ENCODE measurements at places on chromosomes 1 and 21.
A peak's percentile ranks its signal among the peaks of the same experiment; 100 is the strongest.

GRCh38 chr1:22959545-22960360 is 12.9 kb downstream of the LACTBL1 start:
- DNase-seq: no peak

GRCh38 chr1:198604975-198605374 is 33.9 kb upstream of the PTPRC start:
- no peak for DNase-seq

- DNase-seq: no peak
Observed at GRCh38 chr1:38624336-38625039, 235.1 kb downstream of the RRAGC start.

GRCh38 chr1:210185063-210185462 is 47.5 kb upstream of the SERTAD4 start:
- DNase-seq: no peak

DNA sequence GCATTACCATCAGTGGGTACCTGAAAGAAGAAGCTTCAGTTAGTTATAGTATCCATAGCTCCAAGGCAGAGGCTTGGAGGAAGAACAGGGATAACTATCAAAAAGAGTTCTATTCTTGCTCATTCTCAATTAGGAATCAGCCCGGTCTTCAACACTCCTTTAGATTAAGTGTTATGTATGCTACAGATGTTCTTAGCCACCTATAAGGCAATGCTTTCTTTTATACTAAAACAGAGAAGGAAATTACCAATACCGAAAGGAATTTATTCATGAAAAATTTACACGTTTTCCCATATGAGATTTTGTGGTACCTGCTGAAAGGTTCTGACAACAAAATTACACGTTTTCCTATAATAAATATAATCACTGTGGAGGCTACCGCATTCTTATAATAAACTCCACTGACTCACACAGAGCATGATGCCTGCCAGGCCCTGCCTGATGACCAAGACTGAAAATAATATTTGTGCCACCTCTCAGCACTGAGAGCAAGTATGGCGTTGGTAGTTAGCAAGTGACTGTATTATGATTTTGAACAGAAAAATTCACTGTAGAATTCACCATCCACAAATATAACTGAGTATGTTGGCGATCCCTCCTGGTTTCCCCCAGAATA is 58.3 kb downstream of the APP start:
- peak; percentile 29 for DNase-seq

GRCh38 chr1:216793303-216793702 is 70.1 kb upstream of the ESRRG start:
- no peak for DNase-seq

GRCh38 chr1:194347200-194347599 is 1160.8 kb upstream of the B3GALT2 start:
- no peak for DNase-seq

DNA sequence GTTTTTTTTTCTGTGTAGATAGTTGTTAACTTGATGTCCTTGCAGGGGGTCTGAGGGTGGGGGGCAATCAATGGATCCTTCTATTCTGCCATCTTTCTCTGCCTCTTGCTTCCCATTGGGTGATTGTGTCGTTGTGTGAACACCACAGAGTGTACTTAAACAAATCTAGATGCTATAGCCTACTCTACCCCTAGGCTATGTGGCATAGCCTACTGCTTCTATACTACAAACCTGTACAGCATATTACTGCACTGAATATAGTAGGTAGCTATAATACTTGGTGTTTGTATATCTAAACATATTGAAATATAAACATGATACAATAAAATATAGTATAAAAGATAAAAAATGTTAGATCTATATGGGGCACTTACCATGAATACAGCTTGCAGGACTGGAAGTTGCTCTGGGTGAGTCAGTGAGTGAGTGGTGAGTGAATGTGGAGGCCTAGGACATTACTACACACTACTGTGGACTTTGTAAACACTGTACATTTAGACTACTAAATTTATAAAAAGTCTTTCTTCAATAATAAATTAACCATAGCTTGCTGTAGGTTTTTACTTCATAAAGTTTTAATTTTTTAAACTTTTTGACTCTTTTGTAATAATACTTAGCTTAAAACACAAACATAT is 105.4 kb downstream of the CENPF start:
- DNase-seq: no peak

- DNase-seq: peak; percentile 42
Observed at GRCh38 chr1:43530483-43531106, at the start of gene PTPRF. PTPRF (plus strand) TSS chr1:43530883; CDS start chr1:43545076, 14,193 bp downstream.

DNA sequence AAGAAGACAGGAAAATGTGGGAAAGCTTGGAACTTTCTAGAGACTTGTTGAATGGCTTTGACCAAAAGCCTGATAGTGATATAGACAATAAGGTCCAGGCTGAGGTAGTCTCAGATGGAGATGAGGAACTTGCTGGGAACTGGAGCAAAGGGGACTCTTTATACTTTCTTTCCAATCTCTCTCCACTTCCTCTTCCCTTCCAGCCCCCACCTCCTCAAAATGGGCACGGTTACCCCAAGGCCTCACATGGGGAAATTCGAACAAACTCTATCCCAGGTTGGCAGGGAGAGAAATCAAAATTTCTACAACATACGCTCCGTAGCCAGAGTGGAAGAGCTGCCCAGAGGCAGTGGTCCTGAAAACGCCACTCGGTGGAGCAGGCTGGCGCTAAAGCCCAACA is 15.2 kb downstream of the PPT1 start:
- DNase-seq: no peak

DNA sequence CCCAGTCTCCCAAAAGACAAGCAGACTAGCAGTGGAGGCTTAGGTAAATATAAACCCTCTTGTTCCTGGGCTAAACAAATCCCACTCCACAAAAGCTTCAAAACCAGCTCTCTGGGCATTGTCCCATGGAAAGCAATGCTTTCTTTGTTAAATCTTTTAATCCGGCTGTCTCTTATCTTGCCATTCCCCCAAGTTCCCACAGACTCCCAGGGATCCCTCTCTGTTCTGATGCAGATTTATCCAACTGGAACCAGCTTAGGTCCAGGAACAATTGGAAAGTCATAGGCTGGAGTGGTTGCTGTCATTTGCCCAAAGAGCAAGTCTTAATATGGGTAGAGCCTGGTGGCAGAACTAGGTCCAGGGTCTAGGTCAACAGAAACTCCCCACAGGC is 110.1 kb upstream of the ATP1A1 start:
- no peak for DNase-seq

DNA sequence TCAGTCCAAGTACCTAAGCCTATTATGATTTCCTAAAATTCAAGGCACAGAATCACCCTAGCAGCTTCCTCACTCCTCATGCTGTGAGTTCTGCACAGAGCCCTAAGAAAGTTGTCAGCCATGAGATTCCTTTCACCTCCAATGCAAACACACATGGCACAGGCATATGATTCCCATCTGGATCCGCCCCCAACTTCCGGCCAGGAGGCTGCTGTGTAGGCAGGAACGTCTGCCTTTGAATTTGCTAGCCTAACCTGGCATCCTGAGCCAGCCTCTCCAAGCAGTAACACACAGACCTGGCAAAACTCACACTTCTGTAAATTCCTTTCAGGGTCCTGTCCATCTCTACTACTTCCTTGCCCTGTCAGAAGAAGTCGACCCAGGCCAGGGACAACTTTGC is 521.1 kb upstream of the BEND5 start:
- no peak for DNase-seq

DNA sequence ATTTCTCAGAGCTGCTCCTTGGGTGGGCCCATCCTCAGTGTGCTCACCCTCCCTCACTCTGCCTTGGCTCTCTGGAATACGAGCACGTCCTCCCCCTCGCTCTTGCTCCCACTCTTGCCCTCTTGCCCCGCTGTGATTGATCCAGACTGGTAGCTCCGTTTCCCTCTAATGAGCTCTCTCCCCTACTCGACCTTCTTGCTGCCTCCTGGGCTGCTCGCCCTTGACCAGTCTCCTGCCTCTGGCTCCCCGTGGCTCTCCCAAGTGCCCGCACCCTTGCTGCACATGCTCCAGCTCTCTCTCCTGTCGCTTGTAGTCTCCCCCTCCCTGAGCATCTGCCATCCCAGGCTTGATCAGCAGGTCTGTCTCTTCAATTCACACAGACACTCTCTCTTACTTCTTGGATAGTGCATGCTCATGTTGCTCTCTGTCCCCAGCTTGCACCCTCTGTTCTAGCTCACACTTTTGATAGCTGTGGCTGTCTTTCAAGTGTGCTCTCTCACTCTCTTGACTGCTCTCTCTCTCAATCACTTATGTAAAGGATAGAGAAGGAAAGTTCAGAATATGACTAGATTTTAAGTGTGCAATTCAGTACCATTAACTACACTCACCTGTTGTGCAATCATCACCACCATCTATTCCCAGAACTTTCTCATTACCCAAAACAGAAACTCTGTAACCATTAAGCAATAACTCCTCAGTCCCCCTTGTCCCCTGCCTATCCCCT is 51.1 kb downstream of the PHC2 start:
- DNase-seq: no peak
